ENCODE measurements at places on chromosomes 4 and X. TPM values are rescaled to one million over a fixed set of nuclear protein-coding genes. Genes with fewer than 3 reads are reported as not detected.

ATP7A gene
- 13.8 TPM for total RNA-seq

DCAF8L2 gene
- total RNA-seq = 5.6 TPM

- no peak for DNase-seq
These were observed 508.6 kb upstream of the EPHA5 start for GRCh38 chr4:66178906-66179305.

- no peak for DNase-seq
These were observed 929.5 kb downstream of the DMD start for GRCh38 chrX:32281853-32282252.

DNA sequence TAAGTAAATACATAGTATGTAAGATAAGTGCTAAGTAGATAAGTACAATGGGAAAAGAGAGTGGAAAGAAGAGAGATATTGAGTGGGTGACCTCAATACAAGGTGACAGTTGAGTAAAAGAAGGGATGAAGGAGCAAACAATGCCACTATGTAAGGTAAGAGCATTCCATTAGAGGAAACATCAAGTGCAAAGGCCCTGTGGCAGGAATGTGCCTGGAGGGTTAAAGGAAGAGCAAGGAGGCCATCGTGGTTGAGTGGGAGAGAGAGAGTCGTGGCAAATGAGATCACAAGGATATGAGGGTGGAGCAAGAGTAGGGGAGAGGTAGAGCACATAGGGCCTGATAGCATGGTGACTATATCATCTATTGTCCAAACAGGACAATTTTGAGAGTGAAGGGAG, 13.4 kb downstream of the EDNRA start:
- DNase-seq = no peak

GRCh38 chr4:147173797-147174432, 228.3 kb upstream of the TTC29 start:
- no peak for DNase-seq

DNA sequence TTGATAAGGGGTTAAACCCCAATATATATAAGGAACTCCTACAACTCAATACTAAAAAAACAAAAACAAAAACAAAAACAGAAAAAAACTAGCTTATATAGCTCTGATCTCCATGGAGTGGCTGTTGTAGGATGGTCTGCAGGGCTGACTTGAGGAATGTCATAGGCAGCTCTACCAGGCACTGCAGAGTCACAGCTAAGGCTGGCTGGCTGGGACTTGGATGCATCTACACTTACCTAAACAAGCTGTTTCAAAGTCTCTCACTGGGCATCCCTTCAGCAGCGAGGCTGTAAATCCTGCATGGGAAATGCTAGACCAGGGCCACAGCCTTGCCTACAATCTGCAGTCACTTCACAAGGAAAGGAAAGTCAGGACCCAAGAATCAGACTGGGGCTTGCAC, 61.3 kb downstream of the HOPX start:
- no peak for DNase-seq

DNA sequence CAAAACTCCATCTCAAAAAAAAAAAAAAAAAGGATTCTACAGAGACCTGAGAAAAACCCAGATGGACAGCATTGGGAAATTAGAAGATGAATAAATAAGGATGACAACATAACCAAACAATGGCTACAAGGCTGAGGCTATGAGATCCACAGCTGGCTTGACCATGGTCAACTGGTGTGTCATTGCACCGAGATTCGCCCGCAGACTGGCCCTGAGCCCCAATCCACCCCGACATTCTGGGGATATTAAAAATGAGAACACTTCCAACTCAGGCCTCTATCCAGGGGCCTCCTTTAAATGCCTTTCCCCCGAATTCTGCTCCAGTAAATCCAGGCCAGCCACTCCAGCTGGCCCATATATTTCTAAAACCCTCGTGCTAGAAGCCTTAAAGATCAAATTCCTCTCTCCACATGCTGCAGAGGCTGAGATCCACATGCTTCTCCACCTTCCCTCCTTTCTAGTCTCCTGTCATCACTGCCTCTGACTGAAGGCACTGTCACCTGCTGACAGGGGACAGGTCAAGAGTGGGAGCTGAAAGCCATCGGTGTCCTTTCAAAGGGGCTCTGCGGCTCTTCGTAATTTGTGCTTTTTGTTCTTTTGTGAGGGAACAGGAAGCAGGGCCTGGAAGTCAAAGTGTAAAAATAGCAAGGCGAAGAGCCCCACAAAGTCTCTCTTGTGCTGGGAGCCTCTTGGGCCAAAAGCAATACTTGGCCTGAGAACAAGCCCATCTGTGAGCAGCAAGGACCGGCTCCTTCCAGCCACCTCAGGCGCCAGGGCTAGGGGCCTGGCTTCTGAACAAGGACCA, 203.7 kb downstream of the NSUN7 start:
- DNase-seq = no peak

GRCh38 chrX:137031039-137031438, 2.8 kb downstream of the GPR101 start:
- no peak for DNase-seq

GRCh38 chrX:150581093-150581775, 12.8 kb downstream of the MTM1 start:
- DNase-seq = no peak

DNA sequence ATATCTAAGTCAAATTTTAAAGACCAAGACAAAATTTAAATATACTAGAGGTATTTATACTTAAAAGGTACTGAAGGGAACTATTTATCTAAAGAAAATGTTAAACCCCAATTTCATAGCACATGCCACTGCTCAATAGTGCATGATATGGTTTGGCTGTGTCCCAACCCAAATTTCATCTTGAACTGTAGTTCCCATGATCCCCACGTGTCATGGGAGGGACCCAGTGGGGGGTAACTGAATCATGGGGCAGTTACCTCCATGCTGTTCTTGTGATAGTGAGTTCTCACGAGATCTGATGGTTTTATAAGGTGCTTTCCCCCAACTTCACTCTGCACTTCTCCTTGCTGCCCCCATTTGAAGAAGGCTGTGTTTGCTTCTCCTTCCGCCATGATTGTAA, 32.3 kb downstream of the MAML3 start:
- DNase-seq = no peak

DNA sequence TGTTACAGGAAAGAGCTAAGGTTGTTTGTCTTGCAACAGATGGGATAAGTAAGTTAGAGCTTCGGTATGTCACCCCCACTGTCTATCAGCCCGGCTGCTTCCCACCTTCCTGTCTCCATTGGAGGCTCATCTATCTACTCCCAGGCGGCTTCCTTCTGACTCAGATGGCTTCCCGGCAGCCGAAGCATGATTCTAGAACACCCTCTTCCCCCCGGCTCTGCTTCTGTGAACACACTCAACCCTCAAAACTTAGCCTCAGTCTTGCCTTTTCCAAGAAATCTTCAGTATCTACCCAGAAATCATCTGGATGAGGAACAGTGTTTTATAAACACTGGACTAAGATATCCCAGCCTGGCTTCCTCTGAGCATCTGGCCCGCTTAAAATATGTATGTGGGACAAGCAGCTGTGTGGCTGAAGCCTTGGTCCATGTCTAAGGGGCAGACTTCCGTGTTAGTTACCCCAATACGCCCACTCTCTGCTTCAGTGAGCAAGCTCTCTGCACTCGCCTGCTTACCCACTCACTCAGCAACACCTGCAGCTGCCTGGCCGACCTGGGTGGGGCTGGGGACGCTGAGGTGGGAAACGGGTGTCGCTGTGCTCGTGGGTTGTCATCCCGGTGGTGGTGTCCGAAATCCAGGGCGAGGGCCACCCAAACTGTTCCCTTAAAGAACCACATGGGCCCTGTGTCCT, 12.0 kb upstream of the SLC2A9 start:
- peak; percentile 63 for DNase-seq

DNA sequence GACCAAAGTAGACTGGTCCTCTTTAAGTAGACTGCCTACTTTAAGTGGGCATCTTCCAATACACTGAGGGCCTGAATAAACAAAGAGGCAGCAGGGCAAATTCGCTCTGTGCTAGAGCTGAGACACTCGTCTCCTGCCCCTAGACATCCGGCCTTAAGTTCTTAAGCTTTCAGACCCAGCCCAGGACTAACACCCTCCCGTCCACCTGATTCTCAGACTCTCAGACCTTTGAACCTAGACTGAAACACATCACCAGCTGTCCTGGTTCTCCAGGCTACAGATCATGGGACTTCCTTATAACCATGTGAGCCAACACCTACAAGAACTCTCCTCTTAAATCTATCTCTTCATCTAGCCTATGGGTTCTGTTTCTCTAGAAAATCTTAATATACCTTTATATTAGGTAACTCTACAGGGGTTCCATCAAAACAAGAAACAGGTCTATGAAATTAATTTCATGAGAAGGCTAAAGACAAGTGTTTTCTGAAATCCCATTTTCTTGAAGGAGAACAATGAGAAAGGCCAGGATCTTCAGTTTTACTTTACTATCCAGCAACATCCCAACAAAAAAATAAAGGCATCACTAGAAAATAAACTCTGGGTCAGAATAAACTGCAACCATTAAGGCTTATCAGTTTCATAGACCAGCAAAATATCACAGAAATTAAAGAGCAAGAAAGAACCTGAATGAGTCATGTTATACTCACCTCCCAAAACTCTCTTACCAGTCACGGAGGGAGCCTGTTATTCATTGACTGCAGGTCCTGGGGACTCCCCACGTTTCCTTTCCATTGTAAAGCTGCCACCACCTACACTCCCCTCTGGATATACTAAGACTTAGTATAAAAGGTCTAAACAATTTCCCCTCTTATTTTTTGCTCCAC, 14.8 kb downstream of the ADGRA3 start:
- peak; percentile 85 for DNase-seq

DNA sequence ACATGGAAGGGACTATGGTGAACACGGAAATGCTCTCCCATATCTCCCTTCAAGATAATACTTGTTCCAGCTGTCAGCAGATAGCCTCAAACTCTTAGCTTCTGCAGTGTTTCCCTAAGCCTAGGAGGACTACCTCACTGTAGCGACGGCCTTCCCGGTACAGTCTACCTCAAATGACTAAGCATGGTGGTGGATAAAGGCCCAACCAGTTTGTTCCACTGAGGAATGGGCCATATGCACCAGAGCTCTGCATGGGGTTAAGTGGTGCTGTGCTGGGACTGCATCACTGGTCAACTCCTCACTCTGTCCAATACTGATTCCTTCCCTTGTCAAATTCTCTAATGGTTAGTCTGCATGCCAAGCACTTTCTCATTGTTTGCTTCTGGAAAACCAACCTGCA, 119.6 kb upstream of the GNPDA2 start:
- DNase-seq = no peak

Data from PC-9 (cell line).